Gastrocnemius medialis (tissue), 4 donors: ENCODE measurements at places on chromosomes 5 and 9. TPM values are rescaled to one million over a fixed set of nuclear protein-coding genes. Genes with fewer than 3 reads are reported as not detected.
A peak's percentile ranks its signal among the peaks of the same experiment; 100 is the strongest.

NKD2 gene
- total RNA-seq: not detected

PDCD1LG2 gene
- total RNA-seq: 1.7 TPM

FOXD4L6 gene
- total RNA-seq: not detected

LRSAM1 gene
- total RNA-seq: 10.2 TPM

PCDHA3 gene
- not detected for total RNA-seq

GRCh38 chr9:110688329-110688728 lies 19.7 kb downstream of the MUSK start:
- H3K27me3 ChIP-seq: no peaks in the 10 kb centered on the region
- no peak overlapping the region for H3K27ac ChIP-seq
- no peaks in the 10 kb centered on the region for H3K4me1 ChIP-seq
- H3K4me3 ChIP-seq: no peak overlapping the region
- no peaks in the 10 kb centered on the region for H3K36me3 ChIP-seq

GRCh38 chr5:39100301-39100850 lies 26.2 kb upstream of the RICTOR start:
- H3K36me3 ChIP-seq: no peaks in the 10 kb centered on the region
- no peaks in the 10 kb centered on the region for H3K4me1 ChIP-seq
- DNase-seq: no peak
- H3K4me3 ChIP-seq: no peak overlapping the region
- no peaks in the 10 kb centered on the region for H3K27me3 ChIP-seq
- H3K27ac ChIP-seq: no peak overlapping the region

- no peak for DNase-seq
- H3K4me3 ChIP-seq: no peak overlapping the region
- no peaks in the 10 kb centered on the region for H3K36me3 ChIP-seq
- H3K27me3 ChIP-seq: no peaks in the 10 kb centered on the region
Measured at GRCh38 chr5:53361708-53362107, 118.7 kb upstream of the FST start.

- H3K27ac ChIP-seq: no peak overlapping the region
- DNase-seq: no peak
- H3K4me1 ChIP-seq: peaks cover 5% of the 10 kb centered on the region
- H3K36me3 ChIP-seq: no peaks in the 10 kb centered on the region
Measured at GRCh38 chr9:115391168-115391825, 273.3 kb upstream of the TNC start.

DNA sequence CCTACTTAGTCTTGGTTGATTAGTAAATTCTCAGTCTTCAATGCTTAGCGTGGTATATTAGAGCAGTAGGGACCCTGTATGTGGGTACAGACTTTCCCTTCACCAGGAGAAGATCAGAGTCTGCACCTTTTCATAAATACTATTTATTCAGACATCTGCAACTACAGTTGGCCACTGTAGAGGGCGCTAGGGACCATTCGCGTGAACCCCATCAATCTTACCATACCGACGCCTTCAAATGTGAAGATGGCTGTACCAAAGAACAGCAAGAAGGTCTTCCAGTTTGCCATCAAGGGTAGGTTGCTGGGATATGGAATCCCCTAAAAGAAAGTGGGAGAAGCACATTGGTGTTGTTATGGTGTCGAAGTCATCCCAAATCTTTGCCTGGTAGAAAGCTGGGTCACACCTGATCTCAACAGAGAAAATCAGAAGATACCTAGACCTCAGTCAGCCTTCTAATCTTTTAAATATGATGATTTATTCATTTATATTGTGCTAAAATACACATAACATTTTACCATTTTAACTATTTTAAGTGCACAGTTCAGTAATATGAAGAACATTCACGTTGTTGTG lies 19.1 kb downstream of the SLC36A3 start:
- no peaks in the 10 kb centered on the region for H3K4me1 ChIP-seq
- H3K27me3 ChIP-seq: no peaks in the 10 kb centered on the region
- no peak for DNase-seq
- H3K27ac ChIP-seq: no peak overlapping the region
- H3K36me3 ChIP-seq: no peaks in the 10 kb centered on the region
- no peak overlapping the region for H3K4me3 ChIP-seq

DNA sequence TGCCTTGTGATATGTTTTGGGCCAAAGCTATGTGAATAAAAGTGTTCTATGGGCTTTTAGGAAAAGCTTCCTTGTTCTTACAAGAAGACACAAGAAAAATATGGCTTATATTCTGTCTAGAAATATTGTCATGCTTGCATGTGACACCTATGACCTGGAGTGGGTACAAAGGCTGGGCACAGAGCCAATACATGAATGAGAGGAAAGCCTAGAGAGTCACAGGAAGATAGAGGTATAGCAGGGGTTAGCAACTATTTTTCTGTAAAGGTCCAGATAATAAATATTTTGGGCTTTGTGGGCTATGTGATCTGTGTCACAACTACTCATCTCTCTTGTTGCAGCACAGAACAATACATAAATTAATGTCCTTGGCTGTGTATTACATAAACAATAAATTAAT lies 196.6 kb upstream of the CD180 start:
- no peak overlapping the region for H3K4me3 ChIP-seq
- no peaks in the 10 kb centered on the region for H3K36me3 ChIP-seq
- H3K27me3 ChIP-seq: no peaks in the 10 kb centered on the region

- H3K27ac ChIP-seq: no peak overlapping the region
- H3K36me3 ChIP-seq: no peaks in the 10 kb centered on the region
- no peaks in the 10 kb centered on the region for H3K4me1 ChIP-seq
- no peak overlapping the region for H3K4me3 ChIP-seq
- DNase-seq: no peak
Measured at GRCh38 chr5:170603109-170603508, 99.3 kb downstream of the KCNIP1 start.

GRCh38 chr5:17252543-17252942 lies 35.1 kb downstream of the BASP1 start:
- H3K27me3 ChIP-seq: no peaks in the 10 kb centered on the region
- H3K36me3 ChIP-seq: no peaks in the 10 kb centered on the region
- no peak overlapping the region for H3K4me3 ChIP-seq

DNA sequence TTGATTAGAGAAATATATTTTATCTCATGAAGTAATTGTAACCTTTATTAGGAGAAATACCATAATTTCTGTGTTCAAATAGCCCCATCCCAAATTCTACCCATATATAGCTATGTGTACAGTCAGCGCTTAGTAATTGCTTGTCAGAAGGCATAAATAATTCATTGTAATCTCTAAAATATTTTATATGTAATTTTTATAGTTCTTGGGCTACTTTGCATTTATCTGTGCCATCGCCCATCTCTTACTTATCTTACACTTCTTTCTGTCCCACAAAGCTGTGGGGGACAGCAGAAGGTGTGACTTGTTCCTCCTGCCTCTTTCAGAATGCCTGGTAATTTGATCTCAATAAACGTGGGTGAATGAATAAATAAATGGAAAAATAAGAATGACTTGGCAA lies 5.5 kb downstream of the ADAMTSL1 start:
- DNase-seq: no peak
- H3K27ac ChIP-seq: no peak overlapping the region
- H3K4me3 ChIP-seq: no peak overlapping the region
- H3K36me3 ChIP-seq: no peaks in the 10 kb centered on the region
- no peaks in the 10 kb centered on the region for H3K27me3 ChIP-seq
- H3K4me1 ChIP-seq: peaks cover 3% of the 10 kb centered on the region

DNA sequence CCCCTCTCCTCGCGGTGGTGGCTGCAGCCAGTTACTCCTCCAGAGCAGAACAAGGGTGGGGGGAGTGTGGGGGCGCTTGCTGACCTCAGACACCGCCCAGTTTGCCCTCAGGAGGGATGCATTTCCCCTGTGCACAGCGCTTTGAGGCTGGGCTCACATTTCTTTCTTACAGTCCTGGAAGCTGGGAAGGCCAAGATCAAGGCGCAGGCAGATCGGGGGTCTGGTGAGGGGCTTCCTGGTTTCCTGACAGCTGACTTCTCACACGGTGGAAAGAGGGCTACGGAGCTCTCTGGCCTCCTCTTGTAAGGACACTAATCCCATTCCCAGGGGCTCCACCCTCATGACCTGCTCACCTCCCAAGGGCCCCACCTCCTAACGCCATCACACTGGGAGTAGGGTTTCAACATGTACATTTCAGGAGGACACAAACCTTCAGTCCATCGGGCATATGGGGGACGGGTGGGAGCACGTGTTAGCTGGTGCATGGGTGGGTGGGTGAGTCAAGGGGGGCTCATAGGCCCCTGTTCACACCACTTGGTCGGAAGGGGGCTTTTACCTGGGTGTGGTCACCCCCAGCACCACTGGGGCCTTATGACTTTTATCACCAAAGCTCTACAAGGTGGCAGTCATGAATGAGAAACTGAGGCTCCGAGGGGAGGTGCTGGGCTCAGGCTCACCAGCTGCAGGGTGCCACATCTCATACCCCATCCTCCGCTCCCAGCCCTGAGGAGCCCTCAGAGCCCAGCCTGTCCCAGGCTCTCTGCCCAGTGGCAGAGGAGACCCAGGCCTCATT lies 7.7 kb upstream of the SCGB3A1 start:
- DNase-seq: no peak
- H3K4me3 ChIP-seq: no peak overlapping the region
- H3K36me3 ChIP-seq: no peaks in the 10 kb centered on the region
- no peaks in the 10 kb centered on the region for H3K27me3 ChIP-seq
- no peaks in the 10 kb centered on the region for H3K4me1 ChIP-seq

DNA sequence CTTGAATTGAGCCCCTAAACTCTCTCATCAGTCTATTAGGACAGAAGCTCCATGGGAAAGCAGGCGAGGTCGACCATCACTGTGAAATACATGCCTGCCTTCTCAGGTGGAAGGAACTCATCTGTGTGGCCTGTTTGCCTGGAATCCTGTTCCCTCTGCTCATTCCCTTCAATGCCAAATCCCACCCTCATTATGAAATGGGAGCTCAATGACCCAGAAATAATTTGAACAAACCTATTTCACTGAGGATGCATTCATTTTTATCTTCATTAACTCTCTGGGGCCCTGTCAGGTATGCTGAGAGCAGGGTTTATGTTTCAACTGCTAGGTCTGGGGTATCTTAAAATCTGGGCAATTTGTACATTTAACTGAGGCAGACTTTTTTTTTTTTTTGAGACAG lies 142.2 kb downstream of the MED27 start:
- H3K27ac ChIP-seq: no peak overlapping the region
- no peak overlapping the region for H3K4me3 ChIP-seq
- H3K36me3 ChIP-seq: no peaks in the 10 kb centered on the region
- no peaks in the 10 kb centered on the region for H3K4me1 ChIP-seq
- no peaks in the 10 kb centered on the region for H3K27me3 ChIP-seq

DNA sequence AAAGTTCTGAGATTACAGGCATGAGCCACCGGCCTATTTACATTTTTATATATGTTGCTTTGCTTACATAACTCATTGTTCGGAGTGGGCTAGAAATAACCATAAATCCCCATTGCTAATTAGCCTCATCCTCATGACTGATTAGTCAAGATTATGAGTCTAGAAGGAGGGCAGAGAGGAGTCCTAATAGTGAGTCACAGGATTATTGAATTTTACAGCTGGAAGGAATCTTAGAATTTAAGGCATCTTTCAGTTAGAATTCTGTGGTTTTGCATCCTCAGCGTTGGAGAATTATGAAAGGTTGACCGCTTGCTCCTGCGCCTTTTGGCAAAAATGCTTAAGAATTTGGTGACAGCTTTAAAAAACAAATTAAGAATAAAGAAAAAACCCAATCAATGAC lies 2.6 kb upstream of the PBX3 start:
- H3K27ac ChIP-seq: no peak overlapping the region
- peaks cover 3% of the 10 kb centered on the region for H3K4me1 ChIP-seq
- DNase-seq: no peak
- H3K36me3 ChIP-seq: no peaks in the 10 kb centered on the region
- H3K27me3 ChIP-seq: peaks cover 21% of the 10 kb centered on the region

DNA sequence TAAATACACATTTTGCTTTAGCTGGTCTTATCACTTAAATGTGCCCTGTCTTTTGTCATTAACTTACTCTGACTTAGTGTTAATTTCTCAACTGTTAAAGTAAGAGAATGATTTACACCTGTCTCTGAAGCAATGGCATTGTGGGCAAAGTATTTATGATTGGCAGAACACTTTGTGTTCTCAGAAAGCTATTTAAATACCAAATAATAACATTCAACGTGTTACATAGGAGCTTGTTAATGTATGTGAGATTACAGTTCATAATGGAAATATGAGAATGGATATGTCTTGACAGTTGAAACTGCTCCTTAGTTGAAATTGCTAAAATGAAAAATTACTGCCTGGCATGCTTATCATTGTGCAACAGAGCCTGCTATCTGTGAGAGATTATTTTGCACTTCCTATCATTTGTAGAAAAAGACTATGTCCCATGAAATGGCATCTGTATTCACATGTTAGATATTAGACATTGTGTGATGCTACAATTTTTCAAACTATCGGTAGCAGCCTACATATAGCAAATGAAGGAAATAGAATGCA lies 46.1 kb downstream of the PRR16 start:
- H3K27me3 ChIP-seq: no peaks in the 10 kb centered on the region
- peaks cover 11% of the 10 kb centered on the region for H3K4me1 ChIP-seq
- no peaks in the 10 kb centered on the region for H3K36me3 ChIP-seq
- no peak for DNase-seq
- no peak overlapping the region for H3K4me3 ChIP-seq

DNA sequence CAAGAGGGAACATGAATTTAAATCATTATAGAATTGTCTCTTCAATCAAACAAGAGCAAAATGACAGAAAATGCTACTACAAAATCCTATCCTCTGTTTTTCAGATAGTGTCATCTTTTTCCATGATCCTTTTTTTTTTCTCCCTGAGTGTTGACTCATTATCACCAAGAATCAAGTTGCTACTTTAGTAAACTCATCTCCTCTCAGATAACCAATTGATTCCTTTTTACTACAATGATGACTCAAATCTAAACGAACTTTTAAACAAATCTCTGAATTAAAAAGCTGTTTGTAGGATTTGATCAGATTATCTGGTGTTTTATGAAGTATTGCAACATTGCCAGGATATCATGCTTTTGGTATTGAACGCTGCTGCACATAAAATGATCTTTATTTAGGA lies 23.9 kb upstream of the IL7R start:
- no peak overlapping the region for H3K27ac ChIP-seq
- DNase-seq: no peak
- no peaks in the 10 kb centered on the region for H3K4me1 ChIP-seq
- H3K36me3 ChIP-seq: no peaks in the 10 kb centered on the region
- no peak overlapping the region for H3K4me3 ChIP-seq
- H3K27me3 ChIP-seq: no peaks in the 10 kb centered on the region

DNA sequence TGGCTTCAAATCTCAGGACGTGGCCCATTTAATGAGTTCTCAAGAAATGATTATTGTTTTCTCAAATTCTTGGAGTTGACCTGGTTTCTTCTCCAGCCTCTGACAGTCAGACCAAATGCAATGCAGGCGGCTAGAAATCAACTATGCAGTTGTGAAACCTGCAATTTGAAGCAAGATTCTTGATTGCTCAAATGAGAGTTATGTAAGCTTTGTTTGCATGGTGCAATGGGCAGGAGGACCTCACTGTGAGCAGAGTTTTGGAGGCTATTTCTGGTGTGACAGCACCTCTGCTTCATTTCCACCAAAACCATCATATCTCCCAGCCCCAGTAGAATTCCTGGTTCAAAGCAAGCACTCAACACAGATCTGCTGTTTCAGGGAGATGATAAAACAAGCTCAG lies 500.0 kb upstream of the KLF4 start:
- no peak overlapping the region for H3K4me3 ChIP-seq
- H3K27ac ChIP-seq: peak overlapping the region; percentile 26
- H3K36me3 ChIP-seq: no peaks in the 10 kb centered on the region
- peak; percentile 57 for DNase-seq
- H3K4me1 ChIP-seq: no peaks in the 10 kb centered on the region
